Activated CD4-positive, alpha-beta T cell treated with anti-CD3 and anti-CD28 coated beads, Interleukin-2, amount 10 ng/mL, durations not matched to agents 7 days and 5 days (primary cell): ENCODE measurements at places on chromosomes 2 and 18. TPM values are rescaled to one million over a fixed set of nuclear protein-coding genes. Genes with fewer than 3 reads are reported as not detected.
A peak's percentile ranks its signal among the peaks of the same experiment; 100 is the strongest.

GRCh38 chr18:58216071-58216481, 172.1 kb downstream of the NEDD4L start:
- no peak for DNase-seq
- peaks cover 17% of the 10 kb centered on the region for H3K27me3 ChIP-seq
- H3K4me3 ChIP-seq, result no peak overlapping the region
- H3K27ac ChIP-seq, result no peak overlapping the region
- no peaks in the 10 kb centered on the region for H3K36me3 ChIP-seq

PARD3B gene
- total RNA-seq, result 0.77 TPM

DNA sequence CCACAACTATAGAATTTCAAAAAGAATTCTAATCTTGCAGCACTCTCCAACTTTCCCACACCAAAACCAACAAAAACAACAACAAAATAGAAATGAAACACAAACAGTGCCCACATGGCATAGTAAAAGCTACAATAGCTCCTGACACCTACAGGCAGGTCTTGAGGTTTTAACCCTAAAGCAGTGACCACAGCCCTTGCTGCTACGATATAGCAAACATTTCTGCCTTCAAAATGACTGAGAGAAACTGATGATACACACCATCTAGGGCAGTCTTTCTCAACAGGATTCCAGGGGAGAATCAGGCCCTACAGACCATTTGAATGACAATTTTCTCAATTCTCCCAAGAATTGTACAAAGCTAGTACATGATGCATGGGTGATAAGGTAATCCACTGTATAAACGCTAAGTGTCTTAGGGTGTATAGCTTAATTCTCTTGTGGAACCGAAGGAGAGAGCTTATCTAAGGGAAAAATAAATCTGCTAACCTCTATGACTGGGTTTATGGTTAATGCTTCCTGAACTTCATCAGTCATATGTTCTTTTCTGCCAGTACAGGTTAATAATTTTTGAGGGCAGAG, 46.5 kb downstream of the TRAK2 start:
- peaks cover 58% of the 10 kb centered on the region for H3K4me1 ChIP-seq
- peak; percentile 13 for DNase-seq
- H3K27me3 ChIP-seq, result no peaks in the 10 kb centered on the region
- no peak overlapping the region for H3K4me3 ChIP-seq
- peak overlapping the region; percentile 39 for H3K27ac ChIP-seq

CYP1B1 gene
- 13.8 TPM for total RNA-seq

PER2 gene
- total RNA-seq, result 11.8 TPM

DNA sequence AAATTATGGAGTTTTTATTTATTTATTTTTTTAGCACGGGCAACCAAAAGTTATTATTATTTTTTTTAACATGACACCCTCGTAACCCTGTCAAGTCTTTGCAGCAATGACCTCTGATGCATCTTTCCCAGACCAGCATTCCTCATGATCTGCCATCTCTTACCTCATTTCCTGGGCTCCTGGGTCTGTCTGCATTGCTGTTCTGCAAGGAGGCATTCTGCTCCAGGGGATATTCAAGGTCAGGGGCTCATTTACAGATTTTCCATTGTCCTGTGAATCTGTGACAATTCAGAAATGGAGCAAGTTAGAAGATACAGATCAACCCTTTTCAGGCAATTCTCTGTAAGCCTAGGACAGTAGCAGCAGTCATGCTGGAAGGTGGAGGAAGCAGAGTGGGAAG, 43.0 kb downstream of the NGEF start:
- no peak overlapping the region for H3K27ac ChIP-seq
- no peak overlapping the region for H3K4me3 ChIP-seq
- no peaks in the 10 kb centered on the region for H3K4me1 ChIP-seq
- H3K36me3 ChIP-seq, result no peaks in the 10 kb centered on the region

GRCh38 chr2:7867867-7868266, 814.0 kb upstream of the ID2 start:
- H3K27ac ChIP-seq, result no peak overlapping the region
- H3K4me1 ChIP-seq, result peaks cover 1% of the 10 kb centered on the region
- no peaks in the 10 kb centered on the region for H3K36me3 ChIP-seq

DNA sequence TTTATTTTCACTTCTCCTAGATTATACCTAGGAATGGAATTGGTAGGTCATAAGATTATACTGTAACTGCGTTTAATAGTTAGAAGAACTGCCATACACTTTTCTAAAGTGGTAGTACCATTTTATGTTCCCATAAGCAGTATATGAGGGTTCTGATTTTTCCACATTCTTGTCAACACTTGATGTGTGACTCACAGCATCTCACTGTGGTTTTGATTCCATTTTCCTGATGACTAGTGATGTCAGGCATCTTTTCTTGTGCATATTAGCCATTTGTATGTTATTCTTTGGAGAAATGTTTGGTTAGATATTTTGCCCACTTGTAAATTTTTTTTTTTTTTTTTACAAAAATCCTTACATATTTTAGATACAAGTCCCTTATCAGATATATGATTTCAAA, 2.3 kb downstream of the DCAF17 start:
- peaks cover 45% of the 10 kb centered on the region for H3K4me1 ChIP-seq
- DNase-seq, result no peak
- no peaks in the 10 kb centered on the region for H3K27me3 ChIP-seq
- no peak overlapping the region for H3K4me3 ChIP-seq
- H3K36me3 ChIP-seq, result peaks cover 54% of the 10 kb centered on the region

DNA sequence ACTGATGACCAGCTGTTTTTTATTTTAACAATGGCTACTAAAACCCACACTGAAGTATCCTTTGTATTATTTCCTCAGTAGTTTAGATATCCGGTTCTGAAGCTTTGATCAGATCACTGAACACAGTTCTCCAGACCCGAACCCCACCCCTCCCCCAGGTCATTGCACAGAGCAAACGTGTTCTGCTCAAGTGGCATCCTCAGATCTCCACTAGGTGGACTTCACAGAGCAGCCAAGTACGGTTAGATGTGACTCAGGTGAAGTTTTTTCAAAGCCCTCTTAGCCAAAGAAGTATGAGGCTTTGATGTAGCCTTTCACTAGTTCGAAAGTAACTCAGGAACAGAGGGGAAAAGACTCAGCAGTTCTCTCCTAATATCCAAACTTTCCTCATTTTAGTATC, 142.7 kb upstream of the NRP2 start:
- no peak for DNase-seq
- no peak overlapping the region for H3K4me3 ChIP-seq
- peaks cover 20% of the 10 kb centered on the region for H3K4me1 ChIP-seq
- no peaks in the 10 kb centered on the region for H3K27me3 ChIP-seq
- no peak overlapping the region for H3K27ac ChIP-seq

DNA sequence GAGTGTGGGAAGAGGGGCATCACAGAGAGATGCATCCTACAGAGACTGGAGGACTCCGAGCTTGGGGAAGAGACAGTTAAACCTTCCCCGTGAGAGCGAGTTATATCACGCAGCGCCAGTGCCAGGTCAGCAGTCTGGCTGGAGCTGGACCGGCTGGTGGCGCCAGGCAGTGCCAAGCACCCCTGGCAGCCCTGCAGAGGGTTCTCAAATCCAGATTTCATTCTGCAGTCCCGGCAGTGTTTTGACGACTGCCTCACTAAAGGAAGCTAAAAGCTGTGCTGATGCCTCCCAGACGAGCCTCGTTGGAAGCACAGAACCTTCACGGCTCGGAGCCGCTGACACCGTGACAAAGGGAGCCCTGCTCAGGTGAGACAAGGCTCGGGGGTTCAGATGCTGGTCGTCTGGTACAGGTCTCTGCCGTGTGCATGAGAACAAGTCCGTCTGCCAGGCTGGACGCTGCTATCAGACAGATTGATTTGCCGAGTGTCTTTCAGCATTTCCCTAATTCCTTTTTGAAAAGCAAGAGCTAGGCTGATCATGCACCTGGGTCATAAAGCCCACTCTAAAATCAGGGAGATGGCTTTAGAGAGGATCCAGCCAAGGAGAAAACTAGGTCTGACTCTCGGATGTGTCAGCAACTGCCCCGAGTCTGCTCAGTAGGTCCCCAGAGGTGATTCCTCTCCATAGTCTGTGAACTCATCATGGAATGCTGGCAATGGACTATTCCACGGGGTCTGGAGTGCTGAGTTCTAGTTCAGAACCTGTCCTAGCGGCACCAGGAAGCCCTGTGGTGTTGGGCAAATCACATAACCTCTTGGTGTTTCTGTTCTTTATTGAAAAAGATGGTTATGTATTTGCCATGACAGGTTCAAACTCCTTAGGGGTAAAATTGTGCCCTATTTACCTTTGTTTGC, 240.6 kb downstream of the SOX11 start:
- no peak overlapping the region for H3K27ac ChIP-seq
- no peaks in the 10 kb centered on the region for H3K36me3 ChIP-seq
- H3K4me3 ChIP-seq, result no peak overlapping the region
- H3K4me1 ChIP-seq, result no peaks in the 10 kb centered on the region
- no peaks in the 10 kb centered on the region for H3K27me3 ChIP-seq

ASXL3 gene
- total RNA-seq, result not detected

GRCh38 chr2:98149333-98149697, 62.3 kb downstream of the VWA3B start:
- DNase-seq, result peak; percentile 23
- no peak overlapping the region for H3K4me3 ChIP-seq

PLEKHH2 gene
- total RNA-seq, result 0.40 TPM

DNA sequence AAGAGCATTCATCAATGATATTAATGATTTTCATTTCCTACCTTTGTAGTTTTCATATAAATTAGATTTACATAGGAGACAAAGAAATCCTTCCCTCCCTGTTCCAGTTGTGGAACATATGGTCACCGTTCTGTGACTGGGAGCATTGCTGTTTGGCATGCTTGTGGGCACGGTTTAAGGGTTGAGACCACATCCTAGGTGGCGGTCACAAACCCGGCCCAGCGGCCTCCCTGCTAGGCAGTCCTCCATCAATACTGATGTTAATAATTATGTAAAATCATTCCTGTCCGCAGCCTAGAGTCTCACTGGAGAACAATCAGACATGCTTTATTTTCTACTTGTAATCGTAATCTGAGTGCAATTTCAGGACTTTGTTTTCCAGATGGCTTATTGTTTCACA, 117.9 kb downstream of the AGAP1 start:
- no peaks in the 10 kb centered on the region for H3K4me1 ChIP-seq
- no peak overlapping the region for H3K4me3 ChIP-seq
- H3K36me3 ChIP-seq, result no peaks in the 10 kb centered on the region
- H3K27me3 ChIP-seq, result no peaks in the 10 kb centered on the region

DNA sequence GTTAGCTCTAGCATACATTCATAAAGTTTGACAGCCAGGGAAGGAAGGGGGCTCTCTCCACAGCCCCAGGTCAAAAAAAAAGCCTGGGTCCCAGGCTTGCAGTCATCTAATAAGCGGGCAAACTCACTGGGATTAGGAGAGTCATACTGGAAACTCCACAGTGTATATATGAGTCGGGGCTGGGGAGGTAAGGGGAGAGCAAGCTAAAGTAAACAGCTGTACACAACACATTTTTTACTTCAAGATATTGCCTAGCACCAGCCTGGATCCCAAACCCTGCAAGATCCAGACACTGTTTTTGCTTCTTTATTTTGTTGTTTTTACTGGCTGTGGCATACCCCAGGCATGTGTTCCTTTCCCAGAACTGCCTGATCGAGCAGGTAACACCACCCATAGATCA, 291.3 kb upstream of the TANK start:
- H3K4me3 ChIP-seq, result no peak overlapping the region
- DNase-seq, result no peak
- H3K27me3 ChIP-seq, result no peaks in the 10 kb centered on the region
- H3K4me1 ChIP-seq, result no peaks in the 10 kb centered on the region
- H3K36me3 ChIP-seq, result no peaks in the 10 kb centered on the region
- no peak overlapping the region for H3K27ac ChIP-seq

KCTD1 gene
- 4.2 TPM for total RNA-seq

DNA sequence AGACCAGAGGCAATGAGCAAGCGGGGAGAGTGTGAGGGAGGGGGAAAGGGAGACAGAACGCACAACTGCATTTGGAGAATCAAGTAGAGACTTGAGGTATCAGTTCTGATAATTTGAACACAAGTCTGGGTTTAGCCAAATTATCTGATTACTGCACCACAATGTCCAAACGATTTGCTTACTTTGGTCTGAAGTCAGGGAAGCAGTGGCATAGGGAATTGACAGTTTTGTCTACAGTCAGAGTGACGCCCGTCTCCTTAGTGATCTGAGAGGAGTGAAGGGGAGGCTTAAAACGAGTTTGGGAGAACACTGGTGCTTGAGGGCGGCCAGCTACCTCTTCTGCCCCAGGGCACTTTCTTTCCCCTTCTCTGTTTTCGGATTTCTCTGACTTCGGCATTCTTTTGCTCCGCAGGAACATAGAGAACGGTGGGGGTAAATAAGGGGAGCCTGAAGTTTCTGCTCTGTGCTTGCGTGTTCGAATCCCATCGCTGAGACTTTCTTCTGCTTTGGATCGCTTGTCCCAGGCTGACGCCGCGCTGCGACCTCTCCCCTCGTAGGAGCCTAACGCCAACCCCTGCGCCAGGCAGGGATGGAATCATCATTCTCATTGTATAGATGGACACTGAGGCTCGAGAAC, 2.9 kb upstream of the DLX2 start:
- no peak for DNase-seq
- H3K36me3 ChIP-seq, result peaks cover 6% of the 10 kb centered on the region
- H3K27ac ChIP-seq, result no peak overlapping the region
- H3K4me1 ChIP-seq, result peaks cover 57% of the 10 kb centered on the region
- H3K4me3 ChIP-seq, result no peak overlapping the region

- H3K27ac ChIP-seq, result no peak overlapping the region
- no peaks in the 10 kb centered on the region for H3K4me1 ChIP-seq
- no peaks in the 10 kb centered on the region for H3K36me3 ChIP-seq
- H3K4me3 ChIP-seq, result no peak overlapping the region
- H3K27me3 ChIP-seq, result peaks cover 14% of the 10 kb centered on the region
- no peak for DNase-seq
Measured at GRCh38 chr2:224711859-224712665, 4.1 kb downstream of the CCDC195 start.

DNA sequence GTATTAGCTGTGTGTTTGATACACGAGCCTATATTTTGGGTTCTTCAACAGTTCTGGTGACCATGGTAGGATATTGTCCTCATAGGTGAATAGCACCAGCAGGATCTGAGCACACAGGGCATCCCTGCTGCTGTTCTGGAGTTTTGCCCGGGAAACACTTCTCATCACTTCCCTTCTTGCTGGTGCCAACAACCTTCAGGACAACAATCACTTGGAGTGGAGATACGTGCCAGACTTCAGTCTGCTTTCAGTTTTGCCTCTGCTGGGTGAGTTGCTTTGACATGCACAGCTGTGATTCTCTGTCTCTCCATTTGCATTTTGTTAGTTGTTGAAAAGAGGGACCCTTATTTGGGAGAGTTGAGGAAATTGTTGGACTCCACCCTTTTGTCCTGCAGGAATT, 1347.2 kb upstream of the DDX18 start:
- DNase-seq, result no peak
- H3K27ac ChIP-seq, result no peak overlapping the region
- no peaks in the 10 kb centered on the region for H3K36me3 ChIP-seq
- H3K4me1 ChIP-seq, result no peaks in the 10 kb centered on the region

RGPD4 gene
- total RNA-seq, result not detected

GRCh38 chr2:210503001-210503623, 26.6 kb upstream of the LANCL1 start:
- no peak overlapping the region for H3K27ac ChIP-seq
- H3K36me3 ChIP-seq, result no peaks in the 10 kb centered on the region
- peak; percentile 23 for DNase-seq
- peaks cover 2% of the 10 kb centered on the region for H3K4me1 ChIP-seq
- H3K4me3 ChIP-seq, result no peak overlapping the region

GRCh38 chr18:48778344-48779011, 172.3 kb downstream of the SMAD7 start:
- no peak for DNase-seq
- no peaks in the 10 kb centered on the region for H3K36me3 ChIP-seq
- no peak overlapping the region for H3K27ac ChIP-seq
- H3K27me3 ChIP-seq, result no peaks in the 10 kb centered on the region
- no peak overlapping the region for H3K4me3 ChIP-seq

- no peaks in the 10 kb centered on the region for H3K36me3 ChIP-seq
- no peak overlapping the region for H3K27ac ChIP-seq
- no peaks in the 10 kb centered on the region for H3K4me1 ChIP-seq
- no peak overlapping the region for H3K4me3 ChIP-seq
Measured at GRCh38 chr2:215598376-215598975, 162.6 kb upstream of the FN1 start.
